ENCODE measurements at places on chromosomes 1 and 21.

GRCh38 chr1:98276514-98276913, 355.7 kb upstream of the DPYD start:
- DNase-seq: no peak

DNA sequence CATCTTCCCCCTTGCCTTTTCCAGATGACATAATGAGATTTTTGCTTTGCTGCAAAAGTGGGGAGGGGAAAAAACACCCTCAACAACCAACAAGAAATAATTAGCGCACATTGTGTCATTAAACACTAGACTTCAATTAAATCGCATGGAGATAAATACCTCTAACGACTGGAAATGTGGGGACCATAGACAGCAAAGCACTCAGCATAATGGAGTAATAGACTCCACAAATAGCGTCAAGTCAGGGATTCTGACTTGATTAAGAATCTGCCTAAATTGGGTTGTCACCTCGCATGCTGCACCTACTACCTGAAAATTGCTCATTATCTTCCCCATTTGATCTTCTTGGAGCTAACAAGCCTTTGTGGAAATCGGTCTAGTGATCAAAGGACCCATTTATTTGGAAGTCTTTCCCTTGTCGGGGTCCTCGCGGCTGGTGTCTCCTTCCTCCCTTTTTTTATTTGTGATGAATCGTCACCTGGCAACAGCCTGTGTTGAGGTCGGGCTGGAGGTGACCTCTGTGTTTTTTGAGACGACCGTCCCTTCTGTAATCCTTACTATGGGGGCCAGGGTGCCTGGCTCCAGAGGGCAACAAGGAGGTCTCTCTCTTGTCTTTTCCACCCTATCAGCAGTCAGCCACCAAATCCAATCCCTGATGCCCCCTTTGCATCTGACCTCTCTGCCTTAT, 75.3 kb upstream of the IGSF21 start:
- no peak for DNase-seq

DNA sequence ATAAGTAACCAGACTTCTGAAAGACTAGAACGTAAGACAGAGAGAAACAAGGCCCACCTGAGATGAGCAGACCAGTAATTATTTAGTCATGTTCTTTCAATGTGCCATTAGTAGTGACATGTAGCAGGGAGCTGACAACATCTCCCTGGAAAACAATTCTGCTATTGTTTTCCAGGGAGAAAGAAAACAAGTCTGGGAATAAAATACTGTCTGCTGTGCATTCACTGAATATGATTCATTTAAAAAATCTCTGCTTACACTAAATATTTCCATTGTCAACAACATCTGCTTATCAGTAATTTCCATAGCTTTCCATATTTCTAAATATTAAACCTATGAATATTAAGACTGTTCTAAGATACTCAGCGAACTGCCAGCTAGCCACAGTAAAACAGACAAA, 80.0 kb downstream of the VCAM1 start:
- no peak for DNase-seq

DNA sequence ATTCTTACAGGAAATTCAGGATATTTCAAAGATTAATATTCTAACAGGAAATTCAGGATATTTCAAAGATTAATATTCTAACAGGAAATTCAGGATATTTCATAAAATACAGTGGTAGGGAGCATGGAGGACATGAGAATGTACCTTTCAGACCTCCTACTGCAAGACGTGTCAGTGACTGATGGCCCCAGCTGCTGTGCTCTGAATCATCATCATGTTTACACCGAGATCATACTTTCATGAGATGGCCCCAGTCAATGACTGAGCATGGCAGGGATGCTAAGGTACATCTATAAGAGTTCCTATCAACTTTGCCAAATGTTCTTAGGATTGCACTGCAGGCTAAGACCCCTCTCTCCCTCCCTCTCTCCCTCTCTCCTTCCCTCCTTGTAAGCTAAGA, 69.0 kb downstream of the HFM1 start:
- DNase-seq: no peak

DNA sequence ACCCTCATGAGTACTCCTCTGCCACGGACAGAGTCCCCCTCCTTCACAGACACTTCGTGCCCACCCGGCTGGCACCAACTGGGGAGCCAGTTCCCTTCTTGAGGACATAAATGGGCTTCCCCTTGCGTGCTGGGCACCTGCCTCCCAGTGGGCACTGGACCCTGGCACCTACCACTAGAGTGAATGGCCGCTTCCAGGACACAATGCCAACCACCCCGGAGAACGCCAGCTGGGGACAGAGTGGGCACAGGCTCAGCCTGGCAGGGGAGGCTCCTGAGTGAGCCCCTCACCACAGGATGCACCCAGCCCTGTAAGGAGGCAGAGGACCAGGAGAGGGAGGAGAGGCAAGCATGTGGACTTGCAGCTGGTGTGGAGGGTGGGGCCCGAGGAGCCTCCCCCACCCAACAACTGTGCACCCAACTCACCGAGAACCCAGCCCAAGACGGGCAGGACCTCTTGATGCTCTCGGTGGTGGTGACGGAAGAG, 1.0 kb downstream of the ENTREP3 start:
- no peak for DNase-seq

DNA sequence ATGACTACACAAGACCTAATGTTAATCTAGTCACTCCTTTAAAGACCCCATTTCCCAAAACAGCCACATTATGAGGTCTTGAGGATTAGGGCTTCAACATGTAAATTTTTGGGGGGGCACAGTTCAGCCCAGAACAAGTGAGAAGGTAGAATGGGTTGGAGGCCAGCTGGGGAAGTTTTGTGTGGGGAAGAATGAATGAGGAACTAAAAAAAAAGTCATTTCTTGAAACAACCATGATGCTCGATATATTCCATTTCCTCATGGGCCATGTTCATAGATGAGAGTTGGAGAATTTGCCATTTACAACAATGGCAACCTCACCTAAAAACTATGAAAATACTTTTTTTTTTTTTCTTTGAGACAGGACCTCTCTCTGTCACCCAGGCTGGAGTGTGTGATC, 14.5 kb downstream of the NLRP3 start:
- DNase-seq: no peak

DNA sequence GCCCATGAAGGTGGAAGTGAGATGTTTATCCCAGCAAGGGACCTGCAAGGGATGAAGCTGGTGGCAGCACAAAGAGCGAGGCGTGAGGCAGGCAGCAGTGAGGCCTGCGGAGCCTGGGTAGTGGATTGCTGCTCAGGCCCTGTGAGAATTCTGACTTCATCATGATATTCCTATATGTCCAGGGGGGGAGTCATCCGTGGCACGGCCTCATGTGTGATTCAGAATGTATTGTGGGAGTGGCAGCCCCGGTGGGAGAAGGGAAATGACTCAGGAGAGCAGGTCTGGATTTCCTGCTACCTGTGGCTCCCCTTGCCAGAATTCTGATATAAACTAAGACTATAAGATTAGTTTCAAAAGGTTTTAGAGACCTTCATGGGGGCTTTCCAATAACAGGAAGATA, 240.9 kb downstream of the CAMTA1 start:
- no peak for DNase-seq

DNA sequence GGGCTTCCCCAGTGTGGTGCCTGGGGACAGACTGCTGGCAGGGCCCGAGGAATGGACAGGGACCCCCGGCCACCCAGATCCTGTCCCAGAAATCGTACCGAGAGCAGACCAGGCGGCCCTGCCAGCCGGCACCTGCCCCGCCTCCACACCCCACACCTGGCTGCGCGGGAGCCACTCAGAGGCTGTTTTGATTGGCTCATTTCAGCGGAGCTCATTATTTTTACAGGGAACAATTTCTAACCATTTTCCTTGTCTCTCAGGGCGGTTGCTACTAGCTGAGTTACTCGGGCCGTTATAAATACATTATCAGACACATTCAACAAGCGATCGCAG, 39.3 kb upstream of the AJAP1 start:
- no peak for DNase-seq

GRCh38 chr1:227780101-227781044, 35.1 kb upstream of the PRSS38 start:
- DNase-seq: no peak

- DNase-seq: no peak
These were observed 5.6 kb upstream of the ARF1 start for GRCh38 chr1:228076796-228077430.

GRCh38 chr1:147083919-147084272, 88.4 kb downstream of the PRKAB2 start:
- DNase-seq: no peak

DNA sequence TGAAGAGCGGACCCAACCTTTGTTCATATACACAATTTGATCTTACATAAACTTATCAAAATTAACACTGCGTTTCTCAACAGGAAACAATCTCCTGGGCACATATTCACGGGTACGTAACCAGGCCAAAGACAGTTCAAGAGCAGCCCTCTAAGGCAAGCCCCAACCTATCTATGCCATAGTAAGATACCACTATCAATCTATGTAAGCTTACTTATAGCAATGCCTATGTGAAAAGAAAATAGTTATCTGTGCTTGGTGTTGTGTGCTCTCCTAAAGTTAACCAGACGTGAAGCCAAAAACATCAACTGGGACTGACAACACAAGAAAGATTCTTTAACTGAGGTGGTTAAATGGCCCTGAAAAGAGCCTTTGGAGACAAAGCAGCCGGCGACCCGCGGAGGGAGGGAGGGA, 49.4 kb upstream of the BOLA1 start:
- DNase-seq: no peak

DNA sequence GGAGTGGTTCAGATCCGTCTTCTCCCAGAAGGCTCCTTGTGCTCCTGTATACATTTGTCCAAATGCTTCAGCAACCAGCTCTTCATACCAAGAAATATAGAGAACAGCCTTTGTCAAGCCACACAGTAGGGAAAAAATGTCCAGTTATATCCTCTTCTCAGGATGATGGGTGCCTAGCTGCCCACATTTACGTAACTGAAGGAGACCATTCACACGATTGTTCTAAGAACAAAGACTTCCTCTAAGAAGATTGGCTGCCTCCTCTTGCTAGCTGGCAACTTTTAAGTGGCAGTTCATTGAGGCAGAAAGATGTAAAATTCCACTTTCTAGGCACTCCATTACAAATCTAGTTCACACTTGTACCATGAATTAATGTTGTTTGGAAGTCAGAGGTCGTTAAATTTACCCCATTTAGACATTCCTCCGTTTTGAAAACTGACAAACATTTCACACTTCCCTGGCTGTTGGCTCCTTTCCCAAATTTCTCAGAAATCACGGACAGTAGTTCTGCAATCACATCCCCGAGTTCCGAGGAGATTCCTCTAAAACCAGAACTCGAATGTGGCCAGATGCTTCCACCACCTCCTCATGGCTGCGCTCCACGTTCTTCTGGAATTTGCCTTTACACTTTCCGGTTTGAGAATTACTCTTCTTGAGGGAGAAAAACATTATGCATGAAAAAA, 45.6 kb upstream of the CSF1 start:
- no peak for DNase-seq

GRCh38 chr1:226603022-226603857, 54.7 kb downstream of the STUM start:
- DNase-seq: no peak

- peak; percentile 15 for DNase-seq
These were observed 92.4 kb downstream of the RUNX1 start for GRCh38 chr21:34956416-34957316.

DNA sequence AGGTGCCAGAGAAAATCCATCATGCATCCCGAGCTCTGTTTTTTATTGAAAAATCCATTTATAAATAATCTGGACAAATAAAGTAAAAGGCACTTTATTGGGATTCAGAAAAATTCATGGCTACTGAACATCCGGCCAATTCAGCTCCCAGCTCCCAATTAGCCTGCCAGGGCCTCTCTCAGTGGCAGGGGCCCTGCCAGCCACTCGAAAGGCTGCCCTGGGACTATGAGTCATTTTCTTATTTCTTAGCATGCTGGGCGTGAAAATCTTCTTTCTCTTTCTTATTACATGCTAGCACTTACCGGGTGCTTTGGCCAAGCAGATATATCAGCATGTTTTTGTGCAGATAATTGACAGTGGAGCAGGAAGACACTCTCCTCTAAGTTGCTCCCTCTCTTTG, 283.3 kb downstream of the CAMTA1 start:
- DNase-seq: no peak

GRCh38 chr1:77048615-77049005, 170.6 kb downstream of the PIGK start:
- peak; percentile 33 for DNase-seq

- DNase-seq: peak; percentile 37
These were observed at the start of gene EVA1B for GRCh38 chr1:36323636-36324352. TSS of gene EVA1B (minus strand) at chr1:36323645. CDS start at chr1:36323037, 608 bp downstream.

DNA sequence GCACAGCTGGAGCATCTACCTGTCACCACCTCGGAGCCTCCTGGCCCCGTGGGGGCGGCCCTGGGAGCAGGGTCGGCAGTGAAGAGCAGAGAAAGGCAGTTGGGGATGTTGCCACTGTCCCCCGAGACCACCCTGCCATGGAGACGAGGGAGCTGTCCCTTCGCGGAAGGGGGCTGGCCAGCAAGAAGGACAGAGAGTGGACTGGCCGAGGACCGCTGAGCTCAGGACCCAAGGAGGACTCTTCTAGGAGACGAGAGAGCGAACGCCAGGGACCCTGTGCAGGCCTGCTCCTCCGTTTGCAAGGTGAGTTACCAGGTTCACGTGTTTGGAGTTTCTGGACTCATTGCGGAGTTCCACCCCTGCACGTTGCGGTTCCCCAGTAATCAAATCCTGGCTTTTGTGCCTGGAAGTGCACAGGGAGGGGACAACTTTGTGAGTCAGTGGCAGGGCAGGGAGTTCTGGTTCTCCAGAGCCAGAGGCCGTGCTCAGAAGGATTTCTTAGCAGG, 5.6 kb upstream of the POFUT2 start:
- no peak for DNase-seq

- DNase-seq: peak; percentile 29
These were observed 697 bp downstream of the SLC22A15 start for GRCh38 chr1:115976921-115977498.

DNA sequence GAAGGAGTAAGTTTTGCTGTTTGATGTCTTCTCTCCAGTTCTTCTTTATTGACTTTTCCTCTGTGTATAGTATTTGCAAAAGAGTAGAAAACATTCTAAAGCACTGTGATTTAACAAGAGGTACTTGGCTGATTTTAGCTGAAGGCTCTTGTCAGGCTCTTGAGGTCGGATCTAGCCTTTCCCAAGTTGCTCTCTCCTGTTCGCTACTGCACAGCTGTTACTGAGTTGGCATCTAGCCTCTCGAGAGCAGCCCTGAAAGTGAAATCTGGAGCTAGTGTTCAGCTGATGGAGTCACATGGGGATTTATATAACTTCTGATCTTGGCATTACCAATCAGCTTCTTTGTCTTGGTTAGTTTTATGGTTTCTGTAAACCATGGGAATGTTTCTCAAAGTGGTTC, 193.1 kb downstream of the RYR2 start:
- no peak for DNase-seq

GRCh38 chr1:94384485-94385265, 33.5 kb upstream of the ABCD3 start:
- peak; percentile 9 for DNase-seq

- no peak for DNase-seq
These were observed 32.5 kb downstream of the RGS21 start for GRCh38 chr1:192349314-192349713.

- DNase-seq: no peak
These were observed at the start of gene PLEKHM2 for GRCh38 chr1:15684042-15684461. TSS of gene PLEKHM2 (plus strand) at chr1:15684320. CDS start at chr1:15684559, 239 bp downstream.

GRCh38 chr1:235295902-235296350, 32.1 kb downstream of the ARID4B start:
- no peak for DNase-seq

Data from CD14-positive monocyte (primary cell).